ENCODE measurements at places on chromosomes 2 and 18.

GRCh38 chr18:25561918-25562317, 210.0 kb upstream of the ZNF521 start:
- peak; percentile 3 for DNase-seq

- DNase-seq: peak; percentile 1
Measured at GRCh38 chr2:207480521-207481040, 49.2 kb upstream of the CREB1 start.

- peak; percentile 94 for DNase-seq
Measured at GRCh38 chr18:80033181-80034067, 810 bp upstream of the RBFA start.

- no peak for DNase-seq
Measured at GRCh38 chr18:44425161-44425560, 255.5 kb upstream of the SETBP1 start.
